ENCODE measurements at places on chromosomes 4 and X.

DNA sequence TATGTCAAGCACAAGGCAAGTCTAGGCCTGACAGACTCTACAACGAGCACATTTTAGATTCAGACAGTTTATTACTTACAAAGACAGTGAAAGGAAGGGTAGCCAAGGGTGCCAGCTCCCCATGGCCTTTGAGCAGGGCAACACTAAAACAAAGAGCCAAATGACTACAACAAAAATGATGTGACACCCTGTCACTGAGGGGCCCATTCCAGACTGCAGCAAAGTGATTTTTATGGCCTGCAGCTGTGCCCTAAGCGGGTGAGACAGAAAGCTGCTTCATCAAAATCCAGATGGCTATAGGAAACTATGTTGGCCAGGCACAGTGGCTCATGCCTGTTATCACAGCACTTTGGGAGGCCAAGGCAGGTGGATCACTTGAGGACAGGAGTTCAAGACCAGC is 13.4 kb upstream of the RP2 start:
- no peak for DNase-seq

DNA sequence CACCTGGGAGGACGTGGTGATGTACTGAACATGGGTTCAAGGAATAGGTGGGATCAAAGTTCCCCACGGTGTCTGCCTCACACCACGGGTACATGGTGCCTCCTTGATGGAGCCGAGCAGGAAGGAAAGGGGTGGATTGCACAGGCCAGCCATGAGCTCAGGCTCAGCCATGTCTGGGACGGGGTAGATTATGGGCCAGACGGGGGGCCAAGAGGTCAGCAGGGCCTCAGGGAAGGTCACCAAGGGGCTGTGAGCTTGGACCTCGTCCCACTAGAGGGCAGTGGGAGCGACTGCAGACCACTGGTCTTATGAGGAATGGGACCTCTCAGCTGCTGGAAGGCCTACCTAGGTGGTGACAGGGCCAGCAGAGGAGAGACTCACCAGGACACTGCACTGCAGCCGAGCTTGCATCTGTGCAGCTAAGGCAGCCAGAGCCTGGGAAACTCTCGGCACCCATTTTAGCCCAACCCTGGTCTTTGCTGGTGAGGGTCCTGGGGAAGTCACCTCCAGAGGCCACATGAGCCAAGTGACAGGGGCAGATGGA is 38.4 kb downstream of the JAKMIP1 start:
- no peak for DNase-seq

DNA sequence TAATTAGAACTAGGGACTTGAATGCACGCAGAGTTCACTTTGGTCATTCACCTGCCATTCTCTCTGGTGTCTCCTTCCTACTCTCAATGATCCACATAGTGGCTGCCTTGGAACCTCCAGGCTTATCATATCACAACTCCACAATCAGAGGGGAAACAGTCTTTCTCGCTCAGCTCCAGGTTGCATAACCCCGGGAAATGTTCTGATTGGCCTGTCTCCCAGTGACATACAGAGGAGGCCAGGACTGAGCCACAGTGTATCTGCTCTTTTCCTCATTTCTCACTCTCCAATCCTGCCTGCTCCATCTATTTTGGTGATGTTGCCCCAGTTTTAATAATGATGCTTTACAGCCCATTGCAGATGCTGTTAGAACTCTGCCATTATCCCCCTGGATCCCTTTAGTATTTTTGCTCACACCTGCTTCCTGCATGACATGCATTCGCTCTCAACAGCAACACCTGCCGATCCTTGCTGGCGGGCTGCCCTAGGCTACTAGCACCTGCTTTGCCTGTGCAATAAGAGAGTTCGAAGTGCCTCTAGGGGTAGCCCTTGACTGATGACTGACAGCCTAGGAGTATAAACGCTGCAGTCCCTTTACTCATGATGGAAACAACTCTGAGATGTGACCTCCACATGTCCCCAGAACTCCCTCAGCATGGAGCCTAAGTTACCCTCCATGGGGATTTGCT is 211.3 kb upstream of the RPS6KA3 start:
- no peak for DNase-seq

DNA sequence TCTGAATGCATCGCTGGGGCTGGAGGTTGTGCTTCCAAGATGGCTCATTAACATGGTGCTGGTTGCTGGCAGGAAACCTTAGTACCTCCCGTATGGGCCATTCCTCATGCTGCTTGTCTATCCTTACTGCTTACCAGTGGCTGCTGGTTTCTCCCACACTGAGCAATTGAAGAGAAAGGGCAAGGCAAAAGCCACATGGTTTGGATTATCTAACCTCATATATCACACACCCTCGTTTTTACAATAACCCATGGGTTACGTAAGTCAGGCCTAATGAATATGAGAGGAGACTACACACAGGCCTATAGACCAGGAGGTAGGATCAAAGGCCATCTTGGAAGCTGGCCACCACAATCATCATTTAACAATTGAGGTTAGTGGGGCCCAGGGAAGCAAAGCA is 141.8 kb upstream of the EDNRA start:
- no peak for DNase-seq

DNA sequence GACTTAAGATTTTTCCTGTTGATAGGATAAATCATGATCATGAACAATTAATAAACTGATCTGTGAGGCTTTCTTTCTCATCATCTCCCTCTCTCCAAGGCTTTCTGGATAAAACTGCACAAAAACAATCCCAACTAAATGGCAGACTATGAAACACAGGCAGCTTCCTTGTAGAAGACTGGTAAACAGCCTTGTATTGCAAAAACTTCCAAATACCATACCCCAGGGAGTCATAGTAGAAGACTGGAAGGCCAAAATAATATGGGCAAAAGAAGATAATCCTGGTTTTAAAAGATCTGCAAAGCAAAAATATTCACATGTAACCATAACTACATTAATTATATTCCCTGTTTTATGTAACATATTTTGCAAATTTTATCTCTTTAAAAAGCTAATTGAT is 113.0 kb downstream of the ANAPC10 start:
- no peak for DNase-seq

- DNase-seq = no peak
Measured at GRCh38 chr4:156251373-156252065, 297.9 kb upstream of the CTSO start.

DNA sequence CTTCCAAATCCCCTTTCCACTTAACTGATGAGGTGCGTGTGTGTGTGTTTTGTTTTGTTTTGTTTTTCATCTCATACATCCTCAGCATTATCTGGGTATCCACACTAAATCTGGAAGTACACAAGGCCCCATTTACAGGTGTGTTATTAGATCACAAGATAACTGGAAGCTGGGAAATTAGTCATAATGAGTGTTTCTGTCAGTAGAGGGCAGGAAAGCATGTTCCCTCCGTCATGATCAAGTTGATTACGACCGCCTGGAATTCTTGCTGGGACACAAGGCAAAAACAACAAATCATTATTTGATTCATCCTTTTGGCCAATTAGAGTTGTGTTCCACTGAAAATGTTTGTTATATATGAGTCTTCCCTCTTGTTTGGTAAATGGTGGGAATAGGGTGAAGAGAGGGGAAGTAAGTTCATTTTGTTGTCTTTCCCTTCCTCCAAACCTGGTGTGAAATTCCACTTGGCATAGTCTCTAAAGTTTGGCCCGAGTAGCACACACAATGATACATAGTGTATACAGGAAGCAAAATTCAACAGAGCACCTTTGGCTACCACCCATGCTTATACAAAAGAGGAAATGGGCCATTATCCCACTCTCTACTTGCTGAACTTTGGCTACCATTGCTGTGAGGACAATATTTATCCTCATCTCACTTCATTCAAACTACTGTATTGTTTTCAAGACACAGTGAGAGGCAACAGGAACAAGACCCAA is 33.3 kb upstream of the TLL1 start:
- no peak for DNase-seq

GRCh38 chr4:159284113-159284512 is 181.2 kb downstream of the RAPGEF2 start:
- no peak for DNase-seq

GRCh38 chrX:71990518-71990917 is 79.9 kb downstream of the NHSL2 start:
- no peak for DNase-seq

DNA sequence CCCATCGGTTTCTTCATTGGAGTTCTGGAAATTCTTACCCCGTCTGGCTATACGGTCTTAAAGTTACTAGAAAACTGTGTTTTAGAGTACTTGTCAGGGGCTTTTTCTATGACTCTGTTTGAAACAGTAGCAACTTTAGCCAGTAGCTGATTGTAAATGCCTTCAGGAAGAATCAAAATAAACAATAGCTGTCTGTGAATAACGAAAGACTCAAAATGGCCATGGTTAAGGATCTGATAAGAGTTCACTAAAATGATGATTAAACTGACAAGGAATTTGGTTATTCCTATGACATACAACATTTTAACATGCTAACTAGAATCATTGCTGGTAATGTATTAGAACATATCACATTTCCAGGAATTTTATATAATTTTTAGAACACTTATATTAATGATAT is 191.0 kb downstream of the EVC2 start:
- no peak for DNase-seq

- DNase-seq = no peak
Measured at GRCh38 chr4:106362086-106362825, 6.3 kb downstream of the GIMD1 start.

GRCh38 chr4:183503497-183504063 is 1.3 kb upstream of the ING2 start:
- no peak for DNase-seq

DNA sequence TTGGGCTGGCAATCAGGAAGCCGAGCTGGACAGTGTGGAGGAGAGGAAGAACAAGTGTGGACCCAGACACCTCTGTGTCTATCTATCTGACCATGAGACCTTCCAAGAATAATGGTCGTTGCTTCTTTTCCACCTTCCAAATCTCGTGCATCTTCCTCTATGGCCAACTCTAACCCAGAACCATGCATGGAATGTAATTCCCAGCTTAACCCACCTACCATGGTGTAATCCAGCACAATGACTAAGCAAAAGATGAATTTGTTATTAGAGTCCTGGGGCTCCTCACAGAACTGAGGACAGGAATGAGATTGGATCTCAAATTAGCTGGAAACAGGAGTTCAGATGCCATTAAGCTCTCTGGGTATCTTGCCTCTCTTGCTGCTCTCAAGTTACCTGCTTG is 17.4 kb upstream of the TMEM184C start:
- no peak for DNase-seq

DNA sequence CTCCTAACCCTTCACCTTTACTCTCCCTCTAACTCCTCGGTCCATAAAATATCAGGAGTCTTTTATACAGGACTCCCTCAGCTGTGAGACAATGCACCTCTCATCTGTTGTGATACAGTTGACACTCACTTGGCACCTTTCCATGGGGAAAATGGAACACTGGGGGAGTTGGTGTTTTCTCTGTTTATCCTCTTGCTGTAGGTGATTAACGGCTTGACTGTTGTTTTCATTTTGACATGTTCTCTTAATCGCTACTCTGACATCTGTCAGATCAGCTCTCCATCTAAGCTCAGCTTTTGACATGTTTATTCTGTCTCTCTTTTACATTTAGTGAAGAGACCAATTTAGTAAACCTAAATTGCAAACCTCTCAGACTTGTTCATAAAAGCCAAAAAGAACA is 604.8 kb downstream of the TRAM1L1 start:
- no peak for DNase-seq

DNA sequence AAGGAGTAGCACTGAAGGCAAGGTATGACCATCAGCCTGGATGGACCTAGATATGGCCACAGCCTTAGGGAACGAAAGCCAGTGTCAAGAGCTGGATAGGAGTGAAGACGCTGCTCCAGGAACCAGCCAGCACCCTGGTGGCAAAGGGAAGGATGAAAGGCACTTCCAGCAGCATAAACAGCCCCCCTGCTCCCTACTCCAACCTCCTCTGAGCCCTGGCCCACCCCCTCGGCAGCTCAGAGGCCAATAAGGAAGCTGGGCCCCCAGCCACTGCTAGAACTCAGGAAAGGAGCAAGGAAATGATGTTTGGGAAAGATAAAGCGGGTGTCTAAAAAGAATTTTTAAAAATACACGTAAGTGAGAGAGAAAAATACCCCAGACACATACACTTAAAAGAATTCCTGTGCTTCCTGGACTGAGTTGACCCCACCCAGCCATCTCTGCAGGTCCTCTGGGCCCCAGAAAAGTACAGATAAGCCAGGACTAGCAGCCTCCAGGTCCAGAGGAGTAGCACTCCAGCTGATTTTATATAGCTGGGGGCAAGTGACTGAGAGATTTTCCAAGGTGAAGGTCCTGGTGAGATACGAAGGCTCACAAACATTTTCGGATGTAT is 170.4 kb downstream of the SHROOM4 start:
- DNase-seq = no peak

- no peak for DNase-seq
Measured at GRCh38 chrX:5976332-5976731, 252.3 kb downstream of the NLGN4X start.

- no peak for DNase-seq
Measured at GRCh38 chr4:31192341-31192740, 472.2 kb downstream of the PCDH7 start.

- no peak for DNase-seq
Measured at GRCh38 chr4:88860586-88860985, 163.0 kb upstream of the NAP1L5 start.

DNA sequence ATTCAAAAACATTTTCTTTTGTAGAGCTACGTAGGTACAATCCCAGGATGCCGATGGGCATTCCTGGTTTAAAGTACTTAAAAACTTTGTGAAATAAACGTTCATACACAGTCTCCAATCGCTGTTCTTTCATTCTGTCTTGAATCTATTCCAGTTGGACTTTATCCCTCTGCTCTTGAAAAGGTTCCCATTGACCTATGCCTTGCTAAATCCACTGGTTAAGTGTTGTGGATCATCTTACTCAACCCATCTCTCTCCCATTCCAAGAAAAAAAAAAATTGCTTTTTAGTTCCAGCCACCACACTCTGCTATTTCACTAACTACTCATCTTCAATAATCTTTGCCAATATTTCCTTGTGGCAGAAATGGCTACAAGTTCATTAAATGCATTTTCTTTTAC is 542.3 kb upstream of the GRIA3 start:
- DNase-seq = no peak

DNA sequence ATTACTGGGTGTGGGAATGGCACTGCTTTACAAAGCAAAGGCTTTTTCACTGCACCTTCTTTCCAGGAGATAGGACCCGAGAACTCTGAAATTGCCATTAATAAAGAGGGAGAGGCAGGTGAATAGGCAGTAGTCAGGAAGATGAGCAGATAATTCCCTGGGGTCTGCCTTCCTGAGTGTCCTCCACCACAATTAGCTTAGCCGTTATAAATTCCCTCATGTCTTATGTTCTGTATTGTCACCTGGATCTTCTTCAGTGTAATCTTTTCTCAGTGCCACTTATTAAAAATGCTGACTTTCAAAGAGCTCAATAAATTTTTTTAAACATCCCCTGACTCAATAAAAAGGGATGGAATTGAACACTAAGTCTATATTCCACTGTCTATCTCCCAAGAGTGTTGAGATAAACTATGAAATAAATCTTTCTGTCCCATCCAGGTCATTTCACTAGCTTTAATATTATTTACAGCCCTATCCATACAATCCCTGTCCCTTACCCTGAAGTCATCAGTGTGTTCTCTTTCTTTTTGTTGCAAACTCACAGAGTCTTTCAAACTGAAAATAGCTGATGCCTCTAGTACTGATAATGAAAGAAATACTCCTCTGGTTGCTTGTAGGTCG is 272.2 kb upstream of the NRK start:
- DNase-seq = no peak
